ENCODE measurements at places on chromosomes 2 and 18.

- no peak for DNase-seq
Measured at GRCh38 chr2:196590286-196590685, 49.2 kb upstream of the CCDC150 start.

DNA sequence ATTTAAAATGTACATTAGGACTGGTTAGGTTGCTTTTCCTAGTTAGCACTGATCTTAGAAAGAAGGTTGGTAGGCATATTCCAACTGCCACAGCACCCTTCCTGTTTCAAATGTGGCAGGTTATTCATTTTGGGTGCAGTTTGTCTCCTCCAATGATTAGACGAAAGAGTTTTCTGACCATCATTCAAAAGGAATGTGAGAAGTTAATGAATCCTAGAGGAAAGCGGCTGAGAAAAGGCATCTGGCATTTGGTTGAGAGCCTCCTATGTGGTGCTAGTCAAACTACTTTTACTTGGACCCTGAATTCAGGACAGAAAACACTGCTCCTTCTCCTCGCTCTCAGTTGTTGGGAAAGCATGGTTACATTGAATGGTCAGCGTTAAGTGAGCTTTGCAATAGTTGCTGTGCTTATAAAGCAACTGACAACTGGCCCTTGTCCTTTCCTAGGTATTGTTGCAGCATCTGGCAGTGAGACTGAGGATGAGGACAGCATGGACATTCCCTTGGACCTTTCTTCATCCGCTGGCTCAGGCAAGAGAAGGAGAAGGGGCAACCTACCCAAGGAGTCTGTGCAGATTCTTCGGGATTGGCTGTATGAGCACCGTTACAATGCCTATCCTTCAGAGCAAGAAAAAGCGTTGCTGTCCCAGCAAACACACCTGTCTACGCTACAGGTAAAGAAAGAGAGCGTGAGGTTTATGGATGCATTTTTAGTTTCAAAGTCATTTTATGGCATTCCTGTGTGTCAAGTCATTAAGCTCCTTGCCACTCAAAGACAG, 6.1 kb downstream of the TGIF1 start:
- DNase-seq, result no peak

DNA sequence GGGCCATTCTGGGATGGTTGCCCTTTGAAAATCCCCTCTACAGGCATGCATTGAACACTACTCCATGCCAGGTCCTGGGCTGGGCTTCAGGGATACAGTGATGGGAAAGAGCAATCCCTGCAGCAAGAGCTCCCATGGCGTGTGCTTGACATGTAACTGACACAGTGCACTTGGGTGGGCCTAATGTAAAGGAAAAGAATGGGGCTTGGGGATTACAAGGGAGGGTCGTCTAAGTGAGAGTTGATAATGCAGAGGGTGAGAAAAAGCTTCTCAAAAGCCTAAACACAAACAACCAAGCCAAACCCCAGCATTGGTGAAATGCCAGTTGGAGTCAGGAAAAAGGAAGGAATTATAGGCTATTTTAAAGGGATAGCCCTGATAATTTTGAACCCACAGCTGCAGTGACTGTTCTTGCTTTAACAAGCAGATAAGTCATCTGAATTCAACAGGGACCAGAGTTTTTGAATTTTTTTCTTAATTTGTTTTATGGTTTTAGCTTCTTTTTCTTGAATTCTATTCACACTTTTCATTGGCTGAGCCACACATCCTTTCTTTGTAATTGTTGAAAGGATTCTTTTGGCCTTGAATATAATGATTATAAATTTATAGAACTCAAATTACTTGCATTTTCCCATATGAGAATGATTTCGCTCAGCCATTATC, 308.7 kb downstream of the LPIN1 start:
- no peak for DNase-seq

- DNase-seq, result no peak
Measured at GRCh38 chr2:205835923-205836322, 153.6 kb downstream of the NRP2 start.

GRCh38 chr2:100972452-100972851, 29.6 kb upstream of the RPL31 start:
- no peak for DNase-seq

- DNase-seq, result peak; percentile 57
Measured at GRCh38 chr2:88627856-88628570, 749 bp upstream of the EIF2AK3 start.

DNA sequence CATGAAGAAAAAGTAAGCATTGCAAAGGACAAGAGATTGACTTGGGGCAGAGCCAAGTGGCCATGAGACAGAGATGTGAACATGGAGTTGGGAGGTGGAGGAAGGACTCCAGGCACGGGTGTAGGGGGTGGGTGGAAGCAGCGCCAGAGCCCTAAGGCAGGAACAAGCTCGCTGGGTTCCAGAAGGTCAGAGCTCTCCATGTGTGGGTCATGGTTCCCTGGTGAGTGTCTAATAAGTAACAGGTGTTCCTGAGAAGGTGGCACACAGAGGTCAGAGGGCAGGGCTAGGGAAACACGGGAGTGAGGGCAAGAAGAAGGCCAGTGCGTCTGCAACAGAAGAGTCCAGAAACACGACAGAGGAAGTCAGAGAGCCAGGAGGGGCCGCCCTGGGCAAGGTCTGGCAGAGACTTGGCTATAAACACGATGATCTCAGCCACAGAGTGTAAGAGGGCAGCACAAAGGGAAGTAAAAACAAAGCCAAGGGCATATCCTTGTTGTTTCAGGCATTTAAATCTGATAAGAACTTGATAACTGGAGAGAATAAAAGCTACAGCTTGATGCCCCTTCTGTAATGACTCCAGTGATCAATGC, 260.8 kb downstream of the TGIF1 start:
- DNase-seq, result no peak

DNA sequence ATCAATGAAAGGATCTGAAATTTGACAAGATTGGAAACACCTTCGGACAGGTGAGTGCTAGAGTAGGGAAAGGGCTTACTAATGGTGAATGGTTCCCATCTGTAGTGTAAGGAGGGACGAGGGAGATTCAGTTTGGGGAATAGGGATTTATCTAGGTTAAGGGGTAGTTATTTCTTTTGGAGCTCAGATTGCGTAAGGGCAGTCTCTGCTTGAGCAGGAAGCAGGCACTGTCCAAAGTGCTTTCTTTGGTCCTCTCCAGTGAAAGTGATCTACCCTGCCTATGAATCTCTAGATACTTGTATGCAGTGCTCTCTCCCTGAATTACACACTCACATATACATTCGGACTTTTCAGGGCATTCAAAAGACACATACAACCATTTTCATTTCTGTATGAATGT, 272.9 kb upstream of the FIGN start:
- DNase-seq, result no peak

GRCh38 chr2:190126798-190127197, 64.3 kb upstream of the MSTN start:
- DNase-seq, result no peak

GRCh38 chr2:605674-606608, 71.3 kb downstream of the TMEM18 start:
- no peak for DNase-seq

- DNase-seq, result no peak
Measured at GRCh38 chr18:30271716-30272115, 770.8 kb downstream of the DSC3 start.

DNA sequence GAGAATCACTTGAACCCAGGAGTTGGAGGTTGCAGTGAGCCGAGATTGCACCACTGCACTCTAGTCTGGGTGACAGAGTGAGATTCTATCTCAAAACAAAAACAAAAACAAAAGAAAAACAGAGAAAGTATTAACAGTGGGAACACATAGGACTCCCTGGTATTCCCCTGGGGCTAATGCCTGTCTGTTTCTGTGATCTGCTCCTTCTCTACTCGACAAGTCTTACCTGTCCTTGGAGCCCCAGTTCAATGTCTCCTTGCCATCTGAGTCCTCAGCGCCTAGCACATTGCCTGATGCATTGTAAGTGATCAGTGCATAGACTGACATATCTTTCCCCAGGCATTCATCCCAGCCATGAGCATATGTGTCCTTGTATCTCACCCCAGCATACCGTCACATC, 85.8 kb downstream of the ASAP2 start:
- no peak for DNase-seq

DNA sequence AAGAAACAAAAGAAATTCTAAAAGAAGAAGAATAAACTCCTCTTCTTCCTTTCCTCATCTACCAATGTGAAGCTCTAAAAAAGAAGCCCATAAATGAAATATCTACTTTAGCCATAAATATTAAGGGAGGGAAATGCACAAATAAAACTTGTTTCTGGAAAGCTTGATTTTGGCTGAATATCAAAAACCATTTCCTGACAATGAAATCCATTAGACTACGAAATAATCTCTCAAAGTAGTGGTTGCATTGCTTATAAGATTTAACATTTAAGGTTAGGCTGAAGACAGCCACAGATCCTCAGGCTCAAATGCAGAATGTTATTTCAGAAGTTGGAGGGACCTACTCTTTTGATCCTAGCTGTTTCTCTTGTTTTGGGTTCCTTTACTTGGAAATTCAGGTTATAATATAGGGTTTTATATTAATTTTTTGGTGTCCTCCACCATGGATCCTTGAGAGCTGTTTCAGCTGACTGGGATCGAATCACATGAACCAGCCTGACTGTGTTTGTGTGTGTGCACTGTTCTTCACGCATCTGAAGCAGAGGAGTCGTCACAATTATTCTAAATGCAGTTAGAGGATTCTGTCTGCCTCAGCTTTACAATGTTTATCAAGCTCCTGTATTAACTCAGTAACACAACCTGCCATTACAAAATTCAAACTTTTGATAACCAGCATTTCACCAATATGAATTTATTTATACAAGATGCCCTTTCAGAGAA, 474.8 kb downstream of the ARHGAP15 start:
- no peak for DNase-seq

GRCh38 chr2:95061119-95061512, 35.6 kb downstream of the MAL start:
- DNase-seq, result no peak

- no peak for DNase-seq
Measured at GRCh38 chr2:183495589-183496267, 371.5 kb downstream of the NUP35 start.

GRCh38 chr18:35282353-35282752, 7.7 kb downstream of the ZSCAN30 start:
- no peak for DNase-seq

DNA sequence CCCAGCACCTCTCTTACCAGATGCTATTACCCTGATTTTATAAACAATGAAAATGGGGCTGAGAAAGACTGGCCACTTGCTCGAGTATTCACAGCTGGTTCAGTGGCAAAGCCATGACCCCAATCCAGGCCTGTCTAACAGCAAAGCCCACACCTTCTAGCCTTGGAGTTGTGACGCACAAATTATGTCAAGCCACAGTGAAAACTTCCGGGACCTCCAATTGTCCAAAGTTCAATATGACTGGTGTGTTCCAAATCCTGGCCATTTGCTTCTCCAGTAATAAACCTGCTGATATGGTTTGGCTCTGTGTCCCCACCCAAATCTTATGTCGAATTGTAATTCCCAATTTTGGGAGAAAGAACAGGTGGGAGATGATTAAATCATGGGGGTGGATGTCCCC, 64.7 kb upstream of the RIOK3 start:
- DNase-seq, result no peak

DNA sequence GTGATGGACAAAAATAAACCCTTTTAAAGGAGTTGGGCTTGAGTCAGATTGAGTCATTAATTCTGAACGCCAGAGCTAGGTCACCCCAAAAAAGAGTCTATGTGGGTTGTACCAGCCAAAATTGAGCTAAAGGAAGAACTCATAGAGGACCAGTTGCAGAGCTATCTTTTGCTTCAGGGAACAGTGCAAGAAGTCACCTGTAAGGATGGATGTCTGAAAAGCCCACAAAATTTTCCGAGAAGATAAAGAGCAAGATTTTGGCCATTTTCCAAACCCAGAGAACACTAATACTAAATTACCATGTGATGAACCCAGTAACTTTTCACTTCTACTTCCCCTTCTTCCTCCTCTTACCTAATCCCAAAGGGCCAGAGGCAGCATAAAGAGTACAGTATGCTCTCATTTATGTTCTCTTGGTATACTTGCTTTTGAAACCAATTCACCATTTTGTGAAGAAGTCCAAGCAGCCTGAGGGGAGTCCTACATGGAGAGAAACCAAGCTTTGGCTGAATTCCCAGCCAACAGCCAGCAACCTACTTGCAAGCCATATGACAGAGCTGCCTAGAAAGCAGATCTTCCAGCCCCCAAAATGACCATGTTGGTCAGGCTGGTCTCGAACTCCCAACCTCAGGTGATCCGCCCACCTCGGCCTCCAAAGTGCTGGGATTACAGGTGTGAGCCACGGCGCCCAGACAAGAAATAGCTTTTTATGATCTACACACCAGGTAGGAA, 551.7 kb downstream of the SATB2 start:
- DNase-seq, result no peak

DNA sequence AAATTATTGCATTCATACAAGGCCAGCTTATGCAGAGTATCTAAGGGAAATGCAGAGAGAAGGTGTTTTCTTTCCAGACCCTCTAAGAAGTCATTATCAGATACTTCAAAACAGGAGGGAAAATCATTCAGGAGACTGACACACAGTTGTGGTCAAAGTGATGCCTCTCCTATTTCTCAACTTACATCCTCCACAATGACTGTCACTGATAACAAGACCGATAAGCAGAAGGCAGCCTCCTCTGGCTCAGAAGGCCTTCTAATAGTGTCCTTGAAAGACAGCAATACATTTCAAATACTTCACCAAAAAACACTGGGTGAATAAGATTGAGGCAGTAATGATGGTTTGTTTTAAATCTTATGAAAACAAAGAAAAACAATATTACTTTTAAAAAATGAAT, 199.7 kb downstream of the PIEZO2 start:
- DNase-seq, result no peak

- peak; percentile 83 for DNase-seq
Measured at GRCh38 chr2:53767405-53768241, at the start of gene CHAC2. Gene CHAC2, plus strand, starts transcription at chr2:53767804. Its CDS starts 83 bp downstream, at chr2:53767887.

DNA sequence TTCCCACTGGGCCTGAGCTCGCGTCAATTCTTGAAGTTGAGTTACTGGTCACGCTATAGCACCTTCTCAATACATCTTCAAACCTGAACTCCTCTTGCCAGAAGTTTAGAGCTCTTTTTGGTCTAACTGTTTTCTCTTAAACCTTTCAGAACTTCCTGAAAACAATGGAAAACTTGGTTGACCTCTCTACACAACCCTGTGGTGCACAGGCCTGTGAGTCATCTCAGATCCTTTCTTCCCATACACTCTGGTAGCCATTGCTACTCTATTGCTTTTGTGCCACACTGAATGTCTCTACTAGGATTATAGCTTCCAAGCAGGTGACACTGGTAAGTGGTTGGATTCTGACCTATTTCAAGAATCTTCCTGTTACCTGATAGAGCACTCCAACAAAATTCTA, 321.5 kb upstream of the FSIP2 start:
- no peak for DNase-seq

GRCh38 chr2:179860255-179861026, 971 bp downstream of the ZNF385B start:
- no peak for DNase-seq

GRCh38 chr2:162706770-162707169, 131.8 kb downstream of the KCNH7 start:
- no peak for DNase-seq

GRCh38 chr2:73904952-73905351, 12.1 kb downstream of the ACTG2 start:
- DNase-seq, result no peak
